ENCODE measurements at places on chromosomes 7 and 10.
A peak's percentile ranks its signal among the peaks of the same experiment; 100 is the strongest.

DNA sequence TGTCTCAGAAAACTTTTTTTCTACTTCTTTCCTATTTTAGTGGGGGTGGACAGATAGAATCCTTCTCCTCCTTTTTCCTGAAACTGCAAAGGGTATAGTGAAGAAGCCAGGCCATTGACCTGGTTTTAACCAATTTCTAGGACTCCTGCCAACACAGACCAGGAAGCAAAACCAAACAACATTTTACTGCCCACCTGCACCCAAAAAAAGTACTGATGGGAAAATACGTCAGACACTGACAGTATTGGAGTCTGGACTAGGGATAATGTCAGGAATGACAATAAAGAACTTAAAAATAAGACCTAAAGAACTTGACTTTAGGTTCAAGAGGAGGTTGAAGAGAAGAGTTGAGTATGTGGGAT lies 5.0 kb upstream of the STEAP4 start:
- DNase-seq: no peak

DNA sequence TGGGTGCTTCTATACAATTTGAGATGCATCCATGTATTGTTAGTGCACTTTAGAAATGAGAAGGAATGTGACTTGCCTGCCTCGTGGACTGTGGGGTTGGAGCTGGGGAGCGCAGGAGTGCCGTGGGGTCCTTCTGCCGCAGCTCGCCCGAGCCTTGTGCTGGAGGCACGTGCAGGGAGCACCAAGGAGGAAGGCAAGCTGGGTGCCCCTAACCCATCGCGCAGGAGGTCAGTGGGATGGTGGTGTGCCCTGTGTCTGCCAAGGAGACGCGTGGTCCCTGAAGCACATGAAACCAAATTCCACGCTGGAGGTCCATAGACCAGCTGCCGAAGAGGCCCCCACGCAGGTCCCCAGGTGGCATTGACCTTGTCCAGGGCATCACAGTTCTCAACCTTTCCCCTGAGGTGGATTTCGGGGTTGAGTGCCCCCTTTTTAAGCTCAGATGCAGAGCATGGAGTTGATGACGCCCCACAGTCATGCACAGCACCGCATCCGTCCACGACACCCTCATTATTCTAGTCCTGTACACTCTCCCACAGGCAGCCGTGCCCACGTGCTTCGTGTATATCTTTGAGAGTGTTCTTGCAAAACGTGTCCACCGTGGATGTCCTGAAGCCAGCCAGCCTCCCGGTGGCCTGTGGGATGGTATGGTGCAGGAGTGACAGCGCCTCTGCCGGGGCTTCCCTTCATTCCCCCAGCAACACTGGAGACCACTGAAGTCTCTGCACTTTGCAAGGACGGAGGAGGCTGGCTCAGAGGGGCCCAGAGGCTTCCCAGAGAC lies 35.5 kb downstream of the FKBP6 start:
- DNase-seq: no peak

DNA sequence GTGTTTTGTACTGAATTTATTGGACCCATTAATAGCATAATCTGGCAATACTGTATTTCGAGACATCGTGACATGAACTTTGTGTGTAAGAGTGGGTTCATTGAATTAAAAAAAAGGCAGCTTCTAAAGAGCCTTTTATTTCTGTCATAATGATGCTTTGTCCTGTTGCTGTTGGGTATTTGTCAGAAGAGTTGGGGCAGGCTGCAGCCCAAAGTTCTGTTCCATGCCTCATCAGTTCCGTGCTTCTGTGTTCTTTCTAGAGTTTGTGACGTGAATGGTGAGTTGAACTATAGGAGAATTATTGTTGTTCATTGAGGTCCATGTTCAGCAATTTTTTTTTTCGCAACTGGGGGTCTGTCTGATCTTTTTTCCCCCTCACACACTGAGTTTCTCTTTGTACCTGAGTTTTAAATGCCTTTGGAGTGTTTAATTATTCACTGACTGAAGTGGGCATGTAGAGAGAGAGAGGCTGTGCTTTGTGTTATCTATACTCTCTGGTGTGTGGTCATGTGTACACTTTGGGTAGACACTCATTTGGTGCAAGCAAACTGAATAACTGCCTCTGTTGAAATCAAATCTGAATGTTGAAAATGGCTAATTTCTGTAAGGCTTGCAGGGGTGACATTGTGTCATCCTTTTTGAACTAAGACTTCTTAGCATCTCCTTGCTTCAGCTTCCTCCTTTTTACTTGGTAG lies 69.8 kb downstream of the ADD3 start:
- peak; percentile 20 for DNase-seq

- DNase-seq: no peak
These were observed 45.4 kb downstream of the SLC13A1 start for GRCh38 chr7:123154231-123154860.

- DNase-seq: no peak
These were observed 26.6 kb downstream of the GNG11 start for GRCh38 chr7:93948106-93948505.

GRCh38 chr10:100209303-100209702 lies 20.1 kb downstream of the CHUK start:
- DNase-seq: no peak

DNA sequence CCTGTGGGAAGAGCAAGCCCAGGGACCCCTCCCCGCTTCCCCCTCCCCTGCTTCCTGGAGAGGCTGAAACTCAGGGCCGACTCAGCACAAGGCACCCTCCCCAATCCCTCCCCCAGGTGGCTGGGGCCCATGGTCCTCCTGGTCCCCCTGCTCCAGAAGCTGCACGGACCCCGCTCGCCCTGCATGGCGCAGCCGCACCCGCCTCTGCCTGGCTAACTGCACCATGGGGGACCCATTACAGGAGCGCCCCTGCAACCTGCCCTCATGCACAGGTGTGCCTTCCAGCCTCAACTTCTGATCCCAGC lies 19.7 kb upstream of the ZNF862 start:
- DNase-seq: no peak

- DNase-seq: no peak
These were observed 227.7 kb downstream of the SKIDA1 start for GRCh38 chr10:21297603-21298383.

- DNase-seq: no peak
These were observed 74.6 kb upstream of the EGFR start for GRCh38 chr7:54944179-54944578.

DNA sequence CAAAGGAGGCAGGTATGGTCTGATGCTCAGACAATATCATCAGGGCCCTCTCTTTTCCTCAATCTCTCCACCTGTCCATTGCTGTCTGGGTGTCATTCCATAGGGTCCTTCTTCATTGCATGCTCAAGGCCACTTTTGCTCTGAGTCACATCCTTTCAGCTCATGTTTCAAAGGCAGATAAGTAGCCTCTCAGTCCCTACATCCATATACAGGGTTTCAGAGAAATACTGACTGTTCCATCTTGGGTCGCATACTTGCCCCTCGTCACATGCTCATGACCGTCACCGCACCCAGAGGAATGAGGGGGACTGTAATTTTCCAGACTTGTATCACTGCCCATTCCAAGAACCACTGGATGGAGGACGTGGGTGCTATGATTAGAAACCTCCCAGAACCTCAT lies 93.4 kb downstream of the FAM107B start:
- DNase-seq: no peak

DNA sequence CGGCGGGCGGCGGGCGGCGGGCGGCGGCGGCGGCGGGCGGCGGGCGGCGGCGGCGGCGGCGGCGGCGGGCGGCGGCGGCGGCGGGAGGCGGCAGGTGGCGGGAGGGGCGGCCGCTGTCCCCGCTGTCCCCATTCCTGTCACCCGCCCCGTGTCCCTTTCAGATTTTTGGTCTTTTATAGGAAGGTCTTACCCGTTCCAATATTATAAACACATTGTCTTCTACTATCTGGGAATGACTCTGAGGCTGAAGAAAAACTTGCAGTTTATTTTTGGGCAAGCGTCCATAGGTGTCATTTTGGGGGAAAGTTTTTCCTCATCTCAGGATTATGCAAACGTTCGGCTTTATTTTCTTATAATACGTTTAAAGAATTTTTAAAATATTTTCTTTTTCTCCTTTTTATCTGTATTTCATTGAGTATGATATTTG lies 578 bp downstream of the ZNF713 start:
- DNase-seq: no peak

DNA sequence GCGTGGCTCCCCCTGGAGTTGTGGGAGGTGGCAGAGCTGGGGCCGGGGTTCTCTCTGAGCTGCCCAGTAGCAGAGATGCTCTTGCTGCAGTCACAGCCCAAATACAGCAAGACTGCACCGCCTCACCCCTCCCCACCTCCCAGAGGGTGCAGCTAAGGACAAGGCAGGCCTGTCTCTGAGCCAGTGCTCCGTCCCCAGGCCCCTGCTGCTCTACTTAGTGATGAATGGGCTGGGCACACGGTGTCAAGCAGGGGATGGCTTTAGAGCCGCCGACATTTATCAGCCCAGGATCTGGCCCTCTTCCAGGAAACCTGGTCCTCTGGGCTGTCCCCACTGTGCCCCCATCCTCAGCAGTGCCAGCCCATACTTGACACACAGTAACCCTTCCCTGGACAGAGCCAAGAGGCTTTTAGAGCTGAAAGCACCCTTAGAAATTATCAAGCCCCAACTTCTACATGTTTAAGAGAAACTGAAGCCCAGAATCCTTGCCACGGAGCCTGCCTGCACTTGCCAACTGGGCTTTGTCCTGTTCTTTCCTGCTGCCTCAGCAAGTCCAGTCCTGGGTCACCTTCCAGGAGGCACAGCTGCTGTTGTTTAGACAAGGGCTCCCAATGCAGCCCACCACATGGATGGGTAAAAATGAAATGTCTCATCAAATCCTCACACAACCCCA lies 137.1 kb upstream of the UNC5B start:
- DNase-seq: no peak

GRCh38 chr7:1970895-1971294 lies 261.9 kb downstream of the MAD1L1 start:
- no peak for DNase-seq

GRCh38 chr10:93570383-93570782 lies 3.9 kb downstream of the FFAR4 start:
- no peak for DNase-seq

DNA sequence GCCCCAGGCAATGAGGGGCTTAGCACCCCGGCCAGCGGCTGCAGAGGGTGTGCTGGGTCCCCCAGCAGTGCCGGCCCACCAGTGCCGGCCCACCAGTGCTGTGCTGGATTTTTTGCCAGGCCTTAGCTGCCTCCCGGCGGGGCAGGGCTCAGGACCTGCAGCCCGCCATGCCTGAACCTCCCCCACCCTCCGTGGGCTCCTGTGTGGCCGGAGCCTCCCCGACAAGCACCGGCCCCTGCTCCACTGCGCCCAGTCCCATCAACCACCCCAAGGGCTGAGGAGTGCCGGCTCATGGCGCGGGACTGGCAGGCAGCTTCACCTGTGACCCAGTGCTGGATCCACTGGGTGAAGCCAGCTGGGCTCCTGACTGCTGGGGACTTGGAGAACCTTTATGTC lies 3.5 kb upstream of the ACSL5 start:
- no peak for DNase-seq

DNA sequence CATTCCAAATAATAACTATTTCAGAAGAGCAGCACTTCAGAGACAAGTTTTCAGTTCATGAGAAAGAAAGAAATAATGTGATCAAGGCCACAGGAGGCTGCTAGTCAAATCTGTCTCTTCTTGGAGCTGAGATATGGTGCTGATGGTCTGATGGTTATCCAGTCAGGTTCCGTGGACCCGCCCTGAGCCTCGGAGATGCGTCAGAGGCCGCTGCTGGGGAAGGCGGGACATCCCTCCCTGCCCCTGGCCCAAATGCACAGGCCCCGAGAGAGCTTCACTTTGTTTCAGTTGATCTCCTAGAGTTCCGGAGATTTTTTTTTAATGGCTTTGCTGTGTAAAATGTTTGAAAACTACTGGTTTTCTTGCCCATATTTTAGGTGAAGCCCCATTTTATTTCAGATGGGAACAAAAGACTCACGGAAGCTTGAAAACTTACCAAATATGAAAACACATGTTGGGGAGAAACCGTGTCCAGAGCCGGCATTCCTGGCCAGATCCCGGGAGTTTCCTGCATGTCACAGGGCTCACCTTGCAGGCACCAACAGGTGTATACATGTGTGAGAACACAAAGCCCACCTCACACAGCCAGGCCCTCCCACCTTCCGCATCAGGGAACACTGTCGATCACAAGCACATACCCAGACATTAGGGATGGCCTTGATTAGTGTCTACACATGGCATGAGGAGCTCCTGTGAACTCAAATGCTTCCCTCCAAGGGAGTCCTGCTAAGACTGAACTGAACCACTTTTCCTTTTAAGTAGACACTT lies 499.0 kb downstream of the TCERG1L start:
- DNase-seq: no peak

DNA sequence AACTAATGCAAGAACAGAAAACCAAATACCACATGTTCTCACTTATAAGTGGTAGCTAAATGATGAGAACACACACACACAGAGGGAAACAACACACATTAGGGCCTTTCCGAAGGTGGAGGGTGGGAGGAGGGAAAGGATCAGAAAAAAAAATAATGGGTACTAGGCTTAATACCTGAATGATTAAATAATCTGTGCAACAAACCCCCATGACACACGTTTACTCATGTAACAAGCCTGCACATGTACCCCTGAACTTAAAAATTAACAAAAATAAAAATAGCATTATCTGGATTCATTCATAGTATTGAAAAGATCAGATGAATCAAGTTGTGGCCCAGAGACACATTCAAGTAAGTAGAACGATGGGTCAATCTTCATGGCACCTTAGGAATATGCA lies 159.5 kb upstream of the POT1 start:
- no peak for DNase-seq

- DNase-seq: no peak
These were observed 7.4 kb downstream of the ADCYAP1R1 start for GRCh38 chr7:31059551-31059950.

DNA sequence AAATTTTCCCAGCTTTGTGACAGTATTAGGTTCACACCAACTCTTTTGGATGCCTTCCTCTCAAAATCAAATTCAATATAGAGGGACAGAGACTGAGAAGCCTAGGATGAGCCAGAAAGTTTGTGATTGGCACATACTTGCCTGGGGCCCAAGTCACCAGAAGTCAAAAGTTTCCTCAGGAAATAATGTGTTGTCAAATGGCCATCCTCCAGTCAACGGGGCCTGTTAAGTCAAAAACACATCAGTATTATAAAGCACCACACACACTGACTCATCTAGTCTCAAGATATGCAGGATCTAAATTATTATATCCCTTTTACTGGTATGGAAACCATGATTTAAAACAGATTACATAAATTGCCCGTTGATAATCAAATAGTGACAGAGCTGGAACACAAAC lies 158.1 kb downstream of the AHR start:
- DNase-seq: no peak

GRCh38 chr7:135291809-135292253 lies 58.2 kb downstream of the STRA8 start:
- no peak for DNase-seq

- no peak for DNase-seq
These were observed 6.2 kb downstream of the TNRC18 start for GRCh38 chr7:5417106-5418071.

GRCh38 chr7:13904007-13904406 lies 85.5 kb downstream of the ETV1 start:
- no peak for DNase-seq

GRCh38 chr7:73707045-73707631 lies 12.3 kb downstream of the STX1A start:
- DNase-seq: peak; percentile 24

- no peak for DNase-seq
These were observed at the start of gene HIP1 for GRCh38 chr7:75738604-75738974. Gene HIP1 (minus strand): TSS chr7:75738941. CDS start chr7:75738920, 21 bp downstream.

- DNase-seq: no peak
These were observed 42.1 kb upstream of the PLXNA4 start for GRCh38 chr7:132618271-132618955.

GRCh38 chr10:116026725-116027124 lies 246.3 kb downstream of the GFRA1 start:
- DNase-seq: no peak
